ENCODE measurements at places on chromosomes 6 and 20. TPM values are rescaled to one million over a fixed set of nuclear protein-coding genes. Genes with fewer than 3 reads are reported as not detected.

DNA sequence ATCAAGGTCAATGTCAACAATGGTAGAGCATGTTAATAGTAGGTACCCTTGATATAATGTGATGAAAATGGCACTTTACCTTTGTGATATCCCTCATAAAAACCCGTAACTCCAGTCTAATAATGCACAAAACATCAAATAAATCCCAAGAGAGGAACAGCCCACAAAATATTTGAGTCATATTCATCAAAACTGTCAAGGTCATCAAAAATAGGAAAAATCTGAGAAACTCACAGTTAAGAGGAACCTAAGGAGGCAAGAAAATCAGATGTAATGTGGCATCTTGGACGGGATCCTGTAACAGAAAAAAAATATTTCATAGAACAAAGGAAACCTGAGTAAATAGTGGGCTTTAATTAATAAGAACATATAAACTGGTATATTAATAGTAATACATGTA lies 25.5 kb upstream of the OSTM1 start:
- no peaks in the 10 kb centered on the region for H3K4me1 ChIP-seq
- H3K4me3 ChIP-seq = no peak overlapping the region
- DNase-seq = no peak
- H3K27me3 ChIP-seq = no peaks in the 10 kb centered on the region

DNA sequence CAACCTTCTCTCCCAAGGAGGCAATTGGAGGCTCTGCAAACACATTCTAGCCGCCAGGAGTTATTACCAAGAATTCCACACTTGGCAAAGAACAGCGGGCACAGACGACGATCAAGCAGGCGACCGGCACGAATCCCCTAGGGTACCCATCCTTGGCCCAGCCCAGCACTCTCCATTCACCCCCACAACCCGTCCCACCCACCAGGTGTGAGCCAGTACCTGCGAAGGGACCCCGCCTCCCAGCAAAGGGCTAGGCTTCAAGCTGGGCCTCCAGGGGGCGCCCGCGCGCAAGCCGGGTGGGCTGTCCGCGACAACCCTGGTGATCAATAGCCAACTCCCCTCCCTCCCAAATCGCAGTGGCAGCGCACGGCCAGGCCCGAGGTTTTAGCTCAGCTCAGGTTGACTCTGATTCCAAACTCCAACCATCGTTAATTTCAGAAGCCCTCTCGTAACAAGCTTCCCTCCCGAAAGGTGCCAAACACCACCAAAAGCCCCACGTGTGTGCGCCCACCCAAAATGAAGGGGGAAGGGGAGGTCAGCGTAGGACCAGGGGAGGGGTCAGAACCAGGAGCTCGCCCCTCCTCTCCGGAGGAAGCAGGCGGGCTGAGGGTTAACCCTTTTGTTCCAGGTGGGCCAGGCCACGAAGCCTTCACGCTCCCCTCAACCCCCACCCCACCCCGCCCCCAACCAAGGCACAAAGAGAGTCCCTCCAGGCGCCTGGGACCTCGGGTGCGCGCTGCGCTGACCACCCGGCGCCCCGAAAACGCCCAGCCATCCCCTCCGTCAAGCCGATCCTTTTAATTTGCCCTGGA lies 2.1 kb downstream of the SALL4 start:
- H3K4me1 ChIP-seq = peaks cover 12% of the 10 kb centered on the region

- H3K4me1 ChIP-seq = no peaks in the 10 kb centered on the region
- H3K36me3 ChIP-seq = no peaks in the 10 kb centered on the region
- no peak overlapping the region for H3K4me3 ChIP-seq
- DNase-seq = no peak
Observed at GRCh38 chr6:123393331-123393730, 243.4 kb downstream of the TRDN start.

DNA sequence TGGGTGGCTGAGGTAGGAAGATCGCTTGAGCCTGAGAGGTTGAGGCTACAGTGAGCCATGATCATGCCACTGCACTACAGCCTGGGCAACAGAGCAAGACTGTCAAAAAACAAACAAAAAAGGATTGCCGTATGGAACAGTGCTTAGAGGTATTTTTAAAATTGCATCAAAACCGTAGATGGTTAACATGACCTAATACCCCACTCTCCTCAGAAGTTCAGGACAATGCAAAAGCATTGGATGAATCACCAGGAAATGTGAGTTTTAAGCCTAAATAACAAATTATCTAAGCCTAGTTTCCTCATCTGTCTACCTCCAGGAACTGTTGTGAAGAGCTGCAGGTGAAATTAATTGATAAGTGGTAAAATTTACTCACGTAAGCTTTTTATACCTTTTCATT lies 123.8 kb upstream of the ID4 start:
- H3K27ac ChIP-seq = no peak overlapping the region
- peaks cover 14% of the 10 kb centered on the region for H3K4me1 ChIP-seq
- no peak for DNase-seq
- no peak overlapping the region for H3K4me3 ChIP-seq
- no peaks in the 10 kb centered on the region for H3K36me3 ChIP-seq

GRCh38 chr6:47631797-47632196 lies 66.6 kb upstream of the ADGRF4 start:
- no peak overlapping the region for H3K4me3 ChIP-seq
- no peaks in the 10 kb centered on the region for H3K36me3 ChIP-seq
- no peaks in the 10 kb centered on the region for H3K4me1 ChIP-seq
- H3K27me3 ChIP-seq = no peaks in the 10 kb centered on the region
- DNase-seq = no peak
- H3K27ac ChIP-seq = no peak overlapping the region

The ENPP4 gene
- total RNA-seq = 4.4 TPM
